ENCODE measurements at places on chromosomes 1 and 21. TPM values are rescaled to one million over a fixed set of nuclear protein-coding genes. Genes with fewer than 3 reads are reported as not detected.
A peak's percentile ranks its signal among the peaks of the same experiment; 100 is the strongest.

Gene IFNLR1
- total RNA-seq, result 9.1 TPM

Gene APOBEC4
- not detected for total RNA-seq

DNA sequence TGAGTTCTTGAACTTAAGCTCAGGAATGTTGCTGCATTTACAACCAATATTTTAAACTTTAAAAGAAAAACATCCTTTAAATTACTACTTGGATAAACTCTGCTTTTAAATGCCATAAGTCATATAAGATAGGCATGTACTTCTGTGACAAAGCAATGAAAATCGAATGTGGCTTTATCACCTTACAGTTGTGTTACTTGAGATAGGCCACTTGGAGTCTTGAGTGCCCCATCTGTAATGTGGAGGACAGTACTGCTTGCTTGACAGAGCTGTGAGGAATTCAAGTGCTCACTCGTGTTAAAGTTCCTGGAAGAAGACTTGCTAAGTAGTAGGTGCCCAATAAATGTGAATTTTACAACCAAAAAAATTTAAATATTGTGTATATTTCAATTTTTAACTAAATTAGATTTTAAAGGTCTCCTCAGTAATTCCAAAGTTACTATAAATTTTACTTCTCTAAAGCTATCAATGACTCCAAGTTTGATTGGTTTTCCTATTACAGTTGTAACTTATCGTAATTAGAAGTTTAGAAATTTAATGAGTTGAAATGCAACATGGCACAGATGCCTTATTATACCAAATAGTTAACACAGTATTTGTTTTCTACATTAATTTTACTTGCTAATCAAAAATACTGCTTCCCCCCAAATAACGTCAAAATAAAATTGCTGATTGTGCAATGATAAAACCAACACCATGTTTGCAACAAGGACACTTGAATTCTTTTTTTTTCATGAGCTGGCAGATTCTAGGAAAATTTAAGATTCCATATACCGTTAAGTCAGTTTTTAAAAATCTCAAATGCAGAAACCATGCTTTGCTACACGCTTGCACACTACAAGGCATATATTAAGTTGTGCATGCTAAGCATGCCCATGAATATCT is 21.8 kb downstream of the PSMB2 start:
- no peak for DNase-seq

GRCh38 chr1:147636314-147636713 is 34.0 kb downstream of the ACP6 start:
- no peak for DNase-seq

DNA sequence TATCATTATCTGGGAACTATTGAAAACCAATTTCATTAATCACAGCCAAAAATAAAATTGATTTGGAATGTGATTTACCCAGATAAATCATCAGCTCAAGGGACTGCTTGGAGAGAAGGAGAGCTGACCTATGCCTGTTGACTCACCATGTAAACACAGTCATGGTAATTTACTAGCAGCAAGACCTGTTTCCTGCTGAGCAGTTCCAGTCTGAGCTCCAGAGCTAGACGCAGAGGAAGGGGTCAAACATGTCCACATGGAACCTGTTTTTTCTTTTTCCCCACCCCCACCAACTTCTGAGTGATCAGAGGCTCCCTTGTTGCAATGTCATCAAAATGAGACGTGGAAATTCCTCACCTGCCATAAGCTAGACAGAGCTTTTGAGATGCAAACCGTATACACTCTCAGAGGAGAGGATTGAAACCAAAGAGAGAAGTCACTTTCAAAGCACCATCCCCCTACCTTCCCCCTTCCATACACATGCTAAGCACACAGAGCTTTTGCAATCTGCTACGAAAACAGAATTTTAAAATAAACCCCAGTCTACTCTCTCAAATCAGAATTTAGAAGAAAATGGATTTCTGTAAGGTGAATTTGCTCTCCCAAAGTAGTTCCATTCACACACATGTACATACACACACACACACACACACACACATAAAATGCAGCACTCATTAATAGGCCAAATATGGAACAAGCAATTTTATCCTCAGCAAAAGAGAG is 55.9 kb upstream of the PTGFRN start:
- peak; percentile 65 for DNase-seq

DNA sequence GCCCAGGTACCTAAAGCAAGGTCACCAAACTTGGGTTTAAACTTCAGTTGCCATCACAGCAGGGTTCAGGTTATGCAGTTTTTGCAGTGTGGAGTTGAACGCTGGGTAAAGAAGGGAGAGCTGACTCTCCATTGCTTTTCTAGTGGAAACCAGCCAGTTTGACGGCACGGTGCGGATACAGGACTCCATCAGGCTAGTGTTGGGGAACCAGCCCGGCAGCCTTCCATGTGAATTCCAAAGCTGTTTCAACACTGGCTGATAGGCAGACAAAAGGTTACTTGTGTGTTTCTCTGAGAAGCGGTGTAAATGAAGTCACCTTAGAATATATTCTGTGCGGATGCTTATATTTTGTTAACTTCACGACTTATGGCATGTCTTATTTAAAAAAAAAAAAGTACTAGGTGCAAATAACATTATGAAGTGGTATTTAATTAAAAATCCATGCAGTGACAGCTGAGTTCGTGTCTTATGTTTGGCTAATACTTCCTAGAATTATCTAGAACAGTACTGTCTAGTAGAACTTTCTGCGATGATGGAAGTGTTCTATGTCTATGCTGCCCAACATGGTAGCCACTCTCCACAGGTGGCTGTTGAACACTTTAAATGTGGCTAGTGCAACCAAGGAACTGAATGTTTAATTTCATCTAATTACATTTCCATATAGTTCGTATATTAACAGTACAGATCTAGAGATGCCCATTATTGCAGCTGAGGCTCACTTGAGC is 29.9 kb upstream of the RCAN3 start:
- DNase-seq, result no peak

- DNase-seq, result no peak
Observed at GRCh38 chr1:172398970-172399755, 21.3 kb upstream of the C1orf105 start.

DNA sequence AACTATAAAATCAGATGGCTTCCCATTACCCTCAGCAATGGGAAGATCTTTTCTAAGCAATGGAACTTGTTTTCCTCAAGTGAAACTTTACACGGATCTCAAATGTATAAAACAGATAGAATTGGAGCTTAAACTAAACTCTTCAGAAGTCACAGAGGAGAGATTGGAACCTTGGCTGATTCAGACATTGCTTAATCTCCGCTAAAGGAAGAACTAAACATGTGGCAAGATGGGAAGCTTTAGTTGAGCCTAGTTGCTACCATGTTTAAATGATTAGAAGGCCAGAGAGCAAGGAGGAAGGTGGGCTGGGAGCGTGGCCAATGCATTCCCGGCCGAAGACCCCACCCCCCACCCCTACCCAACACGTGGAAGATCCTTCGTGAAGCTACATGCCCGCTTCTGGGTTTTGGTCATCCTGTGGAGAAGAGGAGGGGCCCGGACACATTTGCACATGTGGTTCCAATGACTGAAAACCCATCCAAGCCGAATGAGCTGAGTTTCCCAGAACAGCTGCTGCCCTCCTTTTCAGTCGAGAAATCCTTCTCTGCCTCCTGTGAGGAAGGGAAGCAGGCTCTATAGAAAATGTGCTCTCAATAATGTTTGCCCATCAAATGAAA is 164.3 kb downstream of the MIS18A start:
- DNase-seq, result no peak

Data from Peyer's patch (tissue), 4 donors.